Natural killer cell (primary cell): ENCODE measurements at places on chromosomes 4 and X. TPM values are rescaled to one million over a fixed set of nuclear protein-coding genes. Genes with fewer than 3 reads are reported as not detected.

- no peak for DNase-seq
Measured at GRCh38 chr4:76000279-76000678, 7.0 kb downstream of the CXCL9 start.

GRCh38 chr4:4696530-4696929, 154.7 kb upstream of the STX18 start:
- DNase-seq: no peak

DNA sequence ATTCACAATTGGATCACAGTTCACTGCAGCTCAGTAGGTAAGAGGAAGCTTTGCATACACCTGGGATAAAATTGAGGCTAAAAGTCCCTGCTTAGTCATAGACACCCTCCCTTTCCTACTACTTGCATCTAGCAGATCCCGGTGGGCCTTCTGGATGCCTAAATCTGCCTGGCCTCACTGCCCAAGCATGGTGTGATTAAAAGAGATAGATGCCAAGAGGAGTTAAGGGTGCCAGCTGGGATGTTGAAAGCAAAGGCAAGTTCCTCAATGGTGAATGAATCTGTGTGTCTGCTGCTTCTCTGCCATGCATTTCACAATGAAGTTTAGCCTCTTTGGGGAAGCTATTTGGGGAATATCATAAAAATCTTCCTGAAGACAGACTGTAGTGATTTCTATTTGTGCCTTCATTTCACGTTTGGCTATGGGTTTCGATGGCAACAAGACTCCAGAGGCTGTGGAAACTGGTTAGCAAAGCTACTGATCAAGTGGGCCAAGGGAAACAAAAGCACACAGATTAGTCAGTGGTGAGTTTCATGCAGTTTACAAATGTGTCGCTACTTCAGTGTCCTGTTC, 534.0 kb downstream of the ANKRD50 start:
- DNase-seq: no peak

GRCh38 chr4:7637971-7638370, 203.2 kb upstream of the PSAPL1 start:
- no peak for DNase-seq

Gene PFKFB1
- total RNA-seq: 0.39 TPM
